ENCODE measurements at places on chromosomes 1 and 21. TPM values are rescaled to one million over a fixed set of nuclear protein-coding genes. Genes with fewer than 3 reads are reported as not detected.

DNA sequence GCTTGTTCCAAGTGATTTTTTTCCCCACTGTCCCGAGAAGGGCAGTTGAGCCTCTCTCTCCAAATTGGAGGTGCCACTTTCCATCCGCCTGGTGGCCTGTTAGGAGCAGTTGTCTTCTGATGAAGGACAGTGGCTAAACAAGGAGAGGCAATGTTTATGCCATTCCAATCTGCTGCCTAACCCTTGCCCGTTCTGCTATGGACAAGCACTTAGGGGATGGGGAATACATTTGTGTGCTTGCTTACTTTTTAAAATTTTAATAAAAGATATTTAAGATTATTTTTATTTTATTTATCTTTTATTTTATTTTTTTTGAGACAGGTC is 12.0 kb downstream of the COQ8A start:
- DNase-seq, result no peak
- H3K4me1 ChIP-seq, result no peaks in the 10 kb centered on the region
- no peaks in the 10 kb centered on the region for H3K27me3 ChIP-seq
- H3K27ac ChIP-seq, result no peak overlapping the region
- no peaks in the 10 kb centered on the region for H3K36me3 ChIP-seq

Gene INSRR
- total RNA-seq, result not detected

- no peaks in the 10 kb centered on the region for H3K4me1 ChIP-seq
- no peak overlapping the region for H3K4me3 ChIP-seq
Measured at GRCh38 chr21:25501996-25502665, 105.2 kb downstream of the MRPL39 start.

- no peak for DNase-seq
- H3K27ac ChIP-seq, result no peak overlapping the region
- no peaks in the 10 kb centered on the region for H3K27me3 ChIP-seq
- no peaks in the 10 kb centered on the region for H3K4me1 ChIP-seq
- H3K36me3 ChIP-seq, result no peaks in the 10 kb centered on the region
- no peak overlapping the region for H3K4me3 ChIP-seq
Measured at GRCh38 chr1:110243146-110243545, 33.0 kb downstream of the KCNC4 start.

GRCh38 chr1:44417351-44418021 is 12.4 kb downstream of the RNF220 start:
- peaks cover 10% of the 10 kb centered on the region for H3K4me1 ChIP-seq
- H3K4me3 ChIP-seq, result no peak overlapping the region
- H3K36me3 ChIP-seq, result peaks cover 2% of the 10 kb centered on the region
- DNase-seq, result no peak
- no peaks in the 10 kb centered on the region for H3K27me3 ChIP-seq
- no peak overlapping the region for H3K27ac ChIP-seq

DNA sequence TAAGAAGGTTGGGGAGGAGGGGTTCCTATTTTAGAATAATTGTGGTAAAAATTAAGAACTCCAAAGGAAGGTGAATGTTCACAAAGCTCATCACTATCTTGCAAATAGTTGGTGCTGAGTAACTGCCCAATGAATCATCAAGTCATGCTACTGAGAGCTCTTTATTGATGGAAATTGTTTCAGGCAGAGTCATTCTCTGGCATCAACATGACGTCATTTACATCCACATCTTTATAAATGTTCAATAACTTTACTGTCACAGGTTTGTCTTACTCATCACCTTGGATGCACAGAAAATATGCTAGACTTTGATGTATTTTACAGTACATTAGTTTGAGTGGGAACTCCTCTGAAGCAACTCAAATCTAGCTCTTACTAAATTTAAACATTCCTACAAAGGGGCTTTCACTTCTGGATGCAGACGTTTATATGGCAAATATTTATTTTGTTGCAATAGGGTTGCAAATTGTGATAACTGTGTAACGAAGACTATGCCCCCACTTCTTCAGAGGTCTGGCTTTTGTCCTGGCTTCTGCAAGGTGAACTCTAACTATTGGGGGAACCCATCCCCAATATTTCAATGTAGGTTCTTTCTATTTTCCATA is 273.7 kb upstream of the AJAP1 start:
- no peaks in the 10 kb centered on the region for H3K36me3 ChIP-seq
- no peak for DNase-seq
- H3K4me1 ChIP-seq, result no peaks in the 10 kb centered on the region
- H3K27me3 ChIP-seq, result no peaks in the 10 kb centered on the region
- no peak overlapping the region for H3K4me3 ChIP-seq
- H3K27ac ChIP-seq, result no peak overlapping the region

Gene SYT2
- 0.03 TPM for total RNA-seq

DNA sequence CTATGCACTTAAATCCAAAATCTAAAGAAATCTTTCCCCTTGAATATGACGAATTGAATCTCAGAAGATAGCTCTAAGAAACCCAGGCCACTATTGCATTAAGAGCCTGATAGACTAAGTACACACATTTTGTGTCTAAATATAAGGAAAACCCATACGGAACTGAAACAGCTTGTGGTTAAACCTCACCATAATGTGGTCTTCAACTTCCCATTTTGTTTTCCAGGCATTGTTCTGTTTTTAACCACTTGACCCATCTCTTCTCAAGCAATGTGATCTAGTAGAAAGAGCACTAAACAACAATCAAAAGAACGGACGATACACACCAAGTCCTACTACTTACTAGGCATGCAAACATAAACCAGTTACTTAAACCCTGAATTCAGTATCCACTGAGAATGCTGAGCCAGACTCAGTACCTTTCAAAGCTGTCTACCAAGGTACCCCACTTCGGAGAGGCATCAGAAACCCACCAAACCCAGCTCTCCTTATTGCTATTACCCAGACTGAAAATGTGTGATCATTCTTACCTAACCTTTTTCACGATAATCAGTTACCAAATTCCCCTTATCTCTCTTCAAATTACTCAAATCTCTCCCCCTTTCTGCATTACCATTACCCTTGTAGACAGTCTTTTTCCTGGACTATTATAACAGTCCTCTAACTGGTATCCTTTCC is 12.8 kb downstream of the OTUD7B start:
- H3K27ac ChIP-seq, result no peak overlapping the region
- DNase-seq, result no peak
- 0 out of 2 replicates have a peak, but pooled peaks cover 2% of the 10 kb centered on the region for H3K36me3 ChIP-seq
- H3K4me1 ChIP-seq, result no peaks in the 10 kb centered on the region

Measured in Panc1 (cell line).